ENCODE measurements at places on chromosomes 1 and 21.

- no peak for DNase-seq
These were observed 28.1 kb upstream of the TXLNA start for GRCh38 chr1:32151319-32151787.

GRCh38 chr1:224619209-224619608 is 3.1 kb downstream of the CNIH3 start:
- no peak for DNase-seq

- DNase-seq = no peak
These were observed 14.5 kb upstream of the CFHR4 start for GRCh38 chr1:196873385-196873784.

- no peak for DNase-seq
These were observed 37.1 kb downstream of the JUN start for GRCh38 chr1:58746757-58747156.

GRCh38 chr1:167022384-167022783 is 33.3 kb downstream of the MAEL start:
- no peak for DNase-seq

GRCh38 chr1:208098773-208099172 is 145.4 kb downstream of the PLXNA2 start:
- no peak for DNase-seq

DNA sequence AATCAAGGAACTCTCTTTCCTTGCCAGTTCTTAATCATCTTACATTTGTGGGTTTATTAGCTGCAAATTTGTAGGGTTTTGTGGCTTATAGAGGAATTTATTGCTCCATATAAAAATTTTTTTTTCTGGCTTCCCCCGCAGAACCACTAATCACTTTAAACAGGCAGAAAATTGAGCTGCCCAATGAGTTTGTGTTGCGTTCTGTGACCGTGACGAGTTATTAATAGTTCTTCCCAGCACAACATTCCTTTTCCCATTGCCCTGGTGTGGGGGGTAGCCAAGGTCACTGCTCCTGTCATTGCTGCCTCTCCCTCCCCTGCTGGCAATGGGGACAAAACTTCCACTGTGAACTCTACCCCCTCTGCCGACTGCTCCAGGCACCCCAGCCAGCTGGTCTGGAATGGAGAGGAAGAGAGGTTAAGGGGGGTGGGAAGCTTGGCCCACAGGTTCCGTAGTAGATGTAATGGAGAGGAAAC is 55.1 kb downstream of the UBE2T start:
- no peak for DNase-seq

DNA sequence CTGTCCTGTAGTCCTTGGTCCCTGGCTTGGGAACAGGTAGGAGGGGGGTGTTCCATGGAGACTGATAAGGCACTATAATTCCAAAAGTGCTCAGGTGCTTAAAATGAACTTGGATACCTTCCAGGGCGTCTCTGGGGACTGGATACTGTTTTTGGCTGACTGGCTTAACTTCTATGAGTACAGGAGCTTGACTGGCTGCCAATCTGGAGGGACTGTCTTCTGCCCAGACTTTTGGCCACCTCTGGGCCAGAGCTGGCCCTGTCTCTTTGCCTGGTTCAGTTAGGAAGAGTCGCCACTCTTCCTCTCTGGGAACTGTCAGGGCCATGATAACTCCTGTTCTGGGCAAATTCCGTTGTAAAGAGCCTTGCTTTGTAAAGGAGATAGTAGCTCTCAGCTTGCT is 407.0 kb downstream of the TGFB2 start:
- no peak for DNase-seq

DNA sequence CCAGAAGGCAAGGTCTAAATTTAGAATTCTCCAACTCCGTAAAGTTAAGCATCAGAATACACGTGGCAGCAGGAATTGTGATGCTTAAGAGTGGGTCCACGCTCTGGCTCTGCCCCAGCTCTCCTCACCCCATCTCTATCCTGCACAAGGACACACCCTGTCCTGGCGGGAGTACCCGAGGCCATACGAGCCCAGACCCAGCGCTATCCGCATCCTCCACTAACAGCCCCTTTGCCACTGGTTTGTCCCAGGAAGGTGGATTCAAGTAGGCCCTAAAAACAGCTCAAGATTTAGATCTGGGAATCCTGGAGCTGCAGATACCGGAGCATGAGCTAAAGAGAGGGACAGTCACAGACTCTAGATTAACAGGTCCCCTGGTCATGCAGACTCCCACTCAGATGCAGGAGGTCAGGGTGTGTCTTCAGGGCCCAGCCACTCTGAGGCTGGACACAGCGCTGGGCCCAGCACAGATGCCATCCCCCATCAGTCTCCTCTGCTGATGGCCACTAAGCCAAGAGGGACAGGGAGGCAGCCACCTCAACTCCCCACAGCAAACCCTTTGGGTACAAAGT is 393.3 kb downstream of the NPHP4 start:
- DNase-seq = no peak

DNA sequence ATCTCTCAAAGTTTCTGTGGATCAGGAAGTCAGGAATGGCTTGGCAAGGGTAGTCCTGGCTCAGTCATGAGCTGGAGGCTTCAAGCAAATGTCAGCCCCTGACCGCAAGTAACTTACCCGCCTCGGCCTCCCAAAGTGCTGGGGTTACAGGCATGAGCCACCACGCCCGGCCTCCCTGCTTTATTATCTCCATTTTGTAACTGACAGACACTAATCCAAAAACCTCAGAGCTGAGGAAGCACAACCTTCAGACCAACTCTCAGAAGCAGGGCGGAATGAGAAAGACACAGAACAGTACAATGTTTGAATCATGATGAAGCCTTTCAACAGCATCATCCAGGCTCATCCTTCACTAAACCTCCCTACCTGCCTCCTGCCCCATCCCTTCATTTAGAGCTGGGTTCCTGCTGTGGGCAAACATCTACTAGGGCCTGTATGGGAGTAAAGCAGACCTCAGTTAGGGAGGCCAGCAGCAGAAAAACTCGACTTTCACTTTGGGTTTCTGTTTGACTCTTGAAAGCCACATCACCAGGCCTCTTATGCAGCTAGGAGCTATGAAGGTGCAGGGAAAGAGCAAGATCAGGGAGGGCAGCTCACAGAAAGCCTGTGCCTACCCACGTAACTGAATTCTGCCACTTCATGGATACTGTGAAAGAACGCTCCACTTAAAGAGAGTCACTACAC is 84.4 kb upstream of the RAB4A start:
- no peak for DNase-seq

DNA sequence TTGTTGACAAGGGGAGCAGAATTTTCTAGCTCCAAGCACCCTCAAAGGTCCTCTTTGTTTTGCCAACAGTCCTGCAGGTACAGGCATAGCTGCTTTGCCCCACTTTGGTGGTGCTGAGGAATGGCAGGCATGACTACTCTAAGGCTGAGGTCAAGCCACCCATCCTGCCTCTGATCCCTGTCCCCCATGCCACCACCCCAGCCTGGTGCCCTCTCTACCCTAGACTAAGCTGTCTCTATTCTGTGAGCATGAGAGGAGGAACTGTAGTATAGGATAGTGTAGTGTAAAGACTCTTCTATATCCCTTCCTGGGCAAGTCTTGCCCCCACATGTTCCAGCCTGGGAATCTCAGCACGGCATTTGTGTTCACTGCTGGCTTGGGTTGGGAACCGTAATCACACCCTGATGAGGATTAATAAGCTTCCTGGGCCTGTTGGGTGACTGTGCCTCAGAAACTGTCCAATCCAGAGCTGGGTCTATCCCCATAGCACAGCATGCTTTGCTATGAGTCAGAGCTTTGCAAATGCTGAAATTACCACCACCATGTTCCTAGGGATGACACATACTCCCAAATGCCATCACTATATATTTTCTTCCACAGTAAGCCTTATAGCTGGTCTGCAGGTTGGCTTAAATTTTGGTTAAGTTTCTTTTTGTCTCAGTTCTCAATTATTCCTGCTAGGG is 105.7 kb upstream of the PPP2R5A start:
- DNase-seq = no peak

GRCh38 chr1:179082333-179082998 is 596 bp downstream of the TOR3A start:
- no peak for DNase-seq

- DNase-seq = no peak
These were observed 9.2 kb downstream of the PDXK start for GRCh38 chr21:43728154-43728466.

DNA sequence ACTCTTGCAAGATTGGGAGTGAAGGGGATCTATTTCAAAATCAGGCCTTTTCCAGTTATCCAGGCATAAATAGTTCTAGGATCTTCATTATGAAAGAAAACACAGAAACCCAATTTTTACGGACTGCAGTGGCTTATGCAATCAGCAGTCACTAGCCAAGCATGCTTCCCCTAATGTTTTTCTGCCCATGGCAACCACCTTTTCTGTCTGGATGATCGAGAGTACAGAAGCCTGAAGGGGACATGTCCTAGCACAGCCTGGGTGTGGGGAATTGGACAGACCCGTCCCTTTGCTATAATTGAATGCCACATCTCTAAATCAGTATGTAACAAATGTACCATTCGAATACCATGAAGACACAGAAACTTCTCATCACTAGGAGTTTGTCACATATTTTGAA is 29.8 kb upstream of the NCAM2 start:
- no peak for DNase-seq

DNA sequence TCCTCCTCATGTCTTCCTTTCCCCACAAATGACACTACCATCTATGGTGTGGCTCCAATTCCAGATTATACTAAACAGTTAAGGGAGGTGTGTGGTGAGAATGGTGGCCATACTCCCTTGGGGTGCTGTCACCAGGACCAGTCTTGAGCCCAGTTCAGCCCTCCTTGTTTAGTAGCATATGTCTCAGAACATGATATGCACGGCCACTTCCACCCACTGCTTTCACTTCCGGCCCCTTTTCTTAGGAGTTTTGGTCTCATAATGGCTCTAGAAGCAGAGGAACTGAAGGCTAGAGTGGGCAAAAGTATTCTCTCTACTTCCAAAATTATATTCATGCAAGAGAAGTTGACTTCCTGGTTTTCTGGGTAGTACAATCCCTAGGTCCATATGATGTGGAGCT is 45.3 kb upstream of the CACNA1E start:
- DNase-seq = no peak

DNA sequence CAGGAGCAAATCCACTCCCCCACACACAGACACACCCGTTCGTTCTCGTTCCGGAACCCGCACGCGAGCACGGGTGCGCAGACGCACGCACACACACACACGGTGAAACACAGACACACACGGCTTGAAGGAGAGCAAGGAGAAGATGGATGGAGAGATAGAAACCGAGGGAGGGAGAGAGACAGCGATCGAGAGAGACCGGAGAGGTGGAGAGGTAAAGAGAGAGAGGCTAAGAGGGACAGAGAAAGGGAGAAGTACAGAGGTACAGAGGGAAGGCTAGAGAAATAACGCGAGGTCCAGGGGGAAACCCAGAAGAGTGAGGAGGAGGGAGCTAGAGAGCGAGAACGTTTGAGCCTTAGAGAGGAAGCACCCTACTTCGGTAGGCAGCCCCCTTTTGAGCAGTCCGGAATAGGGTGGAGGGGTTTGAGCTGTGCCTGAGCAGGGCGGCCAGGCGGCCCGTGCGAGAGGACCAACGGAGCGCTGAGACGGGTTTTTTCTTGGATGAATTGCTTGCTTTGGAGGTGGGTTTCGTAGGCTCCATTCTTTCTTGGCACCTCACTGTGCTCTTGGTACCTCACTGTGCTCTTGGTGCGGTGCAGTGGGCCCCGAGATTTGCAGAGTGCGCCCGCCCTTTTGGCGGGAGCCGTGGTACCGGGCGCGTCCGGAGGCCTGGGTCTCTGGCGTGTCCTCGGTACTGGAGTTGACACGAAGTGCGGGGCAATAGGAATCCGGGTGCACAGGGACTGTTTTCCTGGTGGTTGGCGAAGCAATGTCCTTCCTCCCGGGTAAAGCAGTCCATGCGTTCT is 88.4 kb upstream of the RHOU start:
- peak; percentile 8 for DNase-seq

DNA sequence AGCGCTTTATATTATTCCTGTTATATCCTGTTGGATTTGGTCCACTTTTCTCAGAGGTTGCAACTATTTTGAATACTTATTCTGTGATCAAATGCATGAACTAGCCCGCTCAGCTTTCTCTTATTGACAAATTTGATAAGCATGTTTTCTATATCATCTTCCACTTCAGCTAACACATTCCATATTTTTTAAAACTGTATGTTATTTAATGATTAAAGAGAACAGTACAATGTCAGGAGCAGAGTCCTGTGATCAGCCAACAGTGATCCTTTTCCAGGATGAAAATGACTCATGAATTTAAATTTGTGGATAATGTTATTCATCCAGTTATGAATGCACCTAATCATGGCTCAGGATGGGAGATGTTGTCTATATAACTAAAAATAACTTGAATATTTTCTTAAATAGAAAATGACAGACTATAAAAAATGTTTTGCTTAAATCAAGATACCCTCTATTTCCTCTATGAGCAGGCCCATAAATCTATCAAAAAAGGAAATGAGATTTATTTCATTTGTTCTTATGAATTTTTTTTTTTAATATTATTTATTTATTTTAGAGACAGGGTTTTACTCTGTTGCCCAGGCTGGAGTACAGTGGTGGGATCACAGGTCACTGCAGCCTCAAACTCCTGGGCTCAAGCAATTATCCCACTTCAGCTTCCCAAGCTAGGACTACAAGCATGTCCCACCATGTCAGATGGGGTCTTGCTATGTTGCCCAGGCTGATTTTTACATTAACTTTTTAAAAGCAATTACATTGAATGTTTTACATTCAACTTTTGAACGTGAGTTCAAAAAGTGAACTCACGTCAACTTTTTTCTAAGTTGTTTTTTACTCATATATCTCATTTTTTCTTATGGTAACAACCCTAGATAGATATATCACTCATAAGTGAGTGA is 12.5 kb downstream of the BPNT1 start:
- no peak for DNase-seq

GRCh38 chr1:231781892-231782291 is 155.3 kb downstream of the DISC1 start:
- DNase-seq = no peak

DNA sequence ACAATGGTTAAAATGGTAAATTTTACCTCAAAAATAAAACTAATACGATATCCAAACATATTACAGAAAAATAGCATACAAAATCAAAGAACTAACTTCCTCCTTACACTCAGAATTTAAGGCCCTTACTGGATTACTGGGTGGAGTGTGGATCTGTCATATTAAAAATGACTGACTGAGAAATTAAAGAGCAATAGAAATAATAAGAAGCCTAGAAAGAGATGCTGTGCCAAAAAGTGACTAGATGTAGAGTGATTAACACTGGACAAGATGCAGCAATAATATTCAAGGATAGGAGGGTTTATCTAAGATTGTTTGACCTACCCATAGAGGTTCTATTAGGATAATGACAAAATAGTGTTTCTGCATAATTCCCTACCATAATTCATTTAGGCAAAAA is 424.3 kb downstream of the SETD4 start:
- DNase-seq = no peak

DNA sequence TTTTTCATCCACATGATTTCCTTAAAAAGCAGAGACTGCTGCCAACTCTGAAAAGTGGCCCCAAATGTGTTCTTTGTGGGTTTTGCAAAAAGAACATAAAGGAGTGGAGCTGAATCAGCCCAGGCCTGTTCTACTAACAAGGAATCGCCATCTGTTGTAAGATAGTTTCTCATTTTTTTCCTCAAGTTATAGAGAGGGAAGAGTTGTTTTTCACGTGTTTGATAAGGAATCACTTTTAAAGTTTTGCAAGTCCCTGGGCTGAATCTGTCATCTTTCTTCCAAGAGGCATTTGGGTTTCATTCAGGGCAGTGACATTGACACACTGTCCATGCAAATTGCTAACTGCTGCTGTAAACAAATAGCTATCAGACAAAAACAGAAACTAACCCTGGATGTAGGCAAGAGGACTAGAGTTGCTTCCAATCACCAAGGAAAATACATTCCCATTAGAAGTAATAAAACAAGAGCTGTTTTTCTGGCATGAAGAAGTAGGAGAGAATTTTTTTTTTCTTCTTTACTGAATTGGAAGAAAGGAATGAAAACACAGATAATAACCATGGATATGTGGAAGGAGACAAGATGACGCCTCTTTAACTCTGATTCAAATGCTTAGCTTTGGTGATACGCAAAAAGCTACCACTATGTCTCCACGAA is 58.8 kb upstream of the TBX15 start:
- no peak for DNase-seq
